ENCODE measurements at places on chromosomes 16 and 17.

DNA sequence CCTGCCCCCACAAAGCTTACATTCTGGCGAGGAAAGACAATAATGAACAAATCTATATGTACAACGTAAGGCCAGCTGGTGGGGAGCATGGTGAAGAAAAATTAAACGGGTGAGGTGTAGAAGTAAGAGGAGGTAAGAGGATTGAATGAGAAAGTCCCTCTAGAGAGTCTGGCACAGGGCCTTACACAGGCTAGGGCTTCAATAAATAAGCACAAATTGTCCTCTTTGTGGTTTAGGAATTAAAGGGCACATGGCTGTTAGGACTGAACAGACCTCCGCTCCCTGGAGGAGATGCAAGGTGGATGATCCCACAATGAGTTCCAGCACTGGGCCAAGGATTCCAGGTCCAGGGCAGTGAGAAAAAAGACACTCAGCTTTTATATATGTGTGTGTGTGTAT lies 43.1 kb upstream of the HAPSTR1 start:
- no peak for DNase-seq

GRCh38 chr17:66547151-66547865 lies 244.9 kb downstream of the PRKCA start:
- DNase-seq, result no peak

DNA sequence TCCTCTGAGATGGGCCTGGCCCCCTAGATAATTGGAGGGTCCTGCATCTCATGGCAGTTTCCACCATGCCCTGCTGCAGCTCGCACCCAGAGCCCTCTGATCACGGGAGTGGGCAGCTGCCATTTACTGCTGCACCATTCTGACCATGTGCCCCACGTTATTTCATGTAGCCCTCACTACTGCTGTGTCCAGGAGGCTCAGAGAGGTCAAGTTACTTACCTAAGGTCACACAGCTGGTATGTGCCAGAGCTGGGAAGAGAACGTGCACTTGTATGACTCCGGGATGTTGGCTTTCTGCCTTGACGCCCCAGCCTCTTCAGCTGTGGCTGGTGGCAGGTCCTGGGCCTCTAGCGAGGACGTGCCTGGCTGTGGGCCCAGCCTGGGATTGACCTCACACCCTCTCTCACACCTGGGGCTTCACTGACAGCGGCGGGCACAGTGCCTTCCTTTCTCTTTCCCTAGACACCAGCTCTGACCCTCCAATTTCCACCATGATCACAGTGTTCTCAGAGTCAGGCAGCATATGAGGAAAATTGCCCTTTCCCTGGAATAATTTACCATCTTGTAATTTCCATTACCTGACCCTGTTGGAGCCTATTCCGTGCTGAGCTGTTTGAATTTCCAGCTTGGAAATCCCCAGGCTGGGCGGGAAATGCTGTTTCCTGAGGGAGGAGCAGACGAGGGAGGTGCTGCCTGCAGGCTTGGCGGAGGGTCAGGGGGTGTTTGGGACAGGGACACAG lies 18.5 kb upstream of the DOC2B start:
- DNase-seq, result no peak

DNA sequence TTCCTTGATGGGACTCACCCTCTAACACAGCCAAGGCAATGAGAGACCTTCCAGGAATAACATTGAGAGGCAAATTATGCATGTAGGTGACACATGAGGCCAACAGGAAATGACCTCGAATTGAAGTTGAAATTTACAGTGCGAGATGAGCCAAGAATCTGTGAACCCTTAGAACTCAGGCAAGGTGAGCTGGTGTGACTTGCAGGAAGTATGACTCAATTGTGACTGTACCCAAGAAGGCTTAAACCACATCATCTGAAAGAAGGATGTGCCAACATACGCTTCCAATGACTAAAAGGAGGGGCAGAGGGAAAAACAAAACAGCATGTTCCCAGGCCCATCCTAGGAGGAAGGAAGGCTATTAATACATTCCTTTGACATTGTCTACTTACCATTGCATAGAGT lies 44.8 kb downstream of the PITPNC1 start:
- DNase-seq, result peak; percentile 18

DNA sequence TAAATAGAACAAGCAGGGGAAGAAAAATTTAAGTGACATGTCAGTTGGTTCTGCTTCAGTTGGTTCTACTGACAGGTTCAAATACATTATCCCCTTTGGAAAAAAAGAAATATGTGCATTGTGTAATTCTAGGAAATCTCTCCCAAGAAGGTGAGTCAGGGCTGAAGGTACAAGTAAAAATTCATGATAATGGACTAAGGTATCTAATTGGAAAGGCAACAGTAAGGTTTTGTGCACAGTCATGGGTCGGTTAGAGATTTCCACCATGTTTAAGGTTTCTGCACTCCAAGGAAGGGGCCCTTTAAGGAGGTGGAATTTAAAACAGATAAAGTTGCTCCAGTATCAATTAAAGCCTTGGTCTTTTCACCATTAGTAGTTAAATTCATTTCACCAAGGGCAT lies 17.9 kb upstream of the B4GALNT2 start:
- DNase-seq, result no peak

DNA sequence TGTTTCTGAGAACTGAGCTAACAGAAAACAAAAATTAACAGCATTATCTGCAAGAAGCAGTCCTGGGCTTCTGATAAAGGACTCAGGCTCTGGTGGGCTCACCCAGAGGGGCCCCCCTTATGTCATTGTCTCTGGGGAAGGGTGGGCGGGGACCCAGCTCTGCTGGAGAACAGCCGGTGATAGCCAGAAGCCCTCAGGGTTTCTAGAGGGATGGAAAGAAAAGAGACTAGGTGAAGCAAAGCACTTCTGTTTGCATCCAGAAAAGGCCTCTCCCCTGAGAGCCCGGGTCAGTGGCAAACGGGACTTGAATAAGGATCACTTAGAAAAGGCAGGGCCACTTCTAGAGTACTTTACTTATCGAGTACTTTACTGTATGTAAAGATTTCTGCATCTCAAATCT lies 7.0 kb upstream of the CDC42EP4 start:
- no peak for DNase-seq

Data from activated T-helper 9 cell treated with anti-CD3 and anti-CD28 coated beads, Interleukin-2, amount 50 U/mL, for 16 hours (primary cell).